Spinal cord (tissue), 10 donors: ENCODE measurements at places on chromosomes 7 and 10.

DNA sequence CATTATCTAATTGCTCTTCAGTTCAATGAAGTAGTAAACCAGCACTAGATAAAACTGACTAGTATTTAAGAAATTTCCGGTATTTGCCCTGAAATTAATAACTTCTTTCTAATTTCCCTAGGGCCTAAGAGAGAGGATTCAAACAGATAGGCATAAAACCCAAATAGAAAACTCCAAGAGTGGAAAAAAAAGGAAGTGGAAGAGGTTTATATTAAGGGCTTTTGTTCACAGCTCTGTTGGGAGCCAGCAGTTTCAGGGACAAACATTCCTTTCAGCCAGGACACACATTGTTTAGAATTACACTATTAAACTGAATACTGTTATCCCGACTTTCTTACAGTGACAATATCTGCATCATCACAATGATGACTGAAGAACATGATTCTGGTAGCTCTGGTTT lies 3.6 kb downstream of the ODAD2 start:
- DNase-seq, result no peak

- no peak for DNase-seq
Measured at GRCh38 chr7:8169171-8169570, 92.8 kb downstream of the ICA1 start.

DNA sequence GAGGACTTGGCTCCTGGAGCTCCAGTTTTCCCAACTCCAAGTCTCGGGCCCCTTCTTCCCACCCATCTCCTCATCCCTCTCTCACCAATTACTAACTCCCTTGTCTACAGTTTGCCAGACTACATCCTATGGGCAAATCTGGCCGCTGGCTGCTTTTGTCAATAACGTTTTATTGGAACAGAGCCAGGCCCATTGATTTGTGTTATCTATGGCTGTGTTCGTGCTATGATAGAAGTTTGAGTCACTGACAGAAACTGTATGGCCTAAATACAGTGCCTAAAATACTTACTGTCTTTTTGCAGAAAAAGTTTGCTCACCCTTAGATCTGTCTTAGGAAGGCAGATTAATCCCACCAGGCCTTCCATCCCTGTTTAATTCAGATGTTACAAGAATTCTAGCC lies 71.3 kb downstream of the PIP4K2A start:
- no peak for DNase-seq

- DNase-seq, result no peak
Measured at GRCh38 chr7:51249187-51249945, 67.2 kb downstream of the COBL start.

DNA sequence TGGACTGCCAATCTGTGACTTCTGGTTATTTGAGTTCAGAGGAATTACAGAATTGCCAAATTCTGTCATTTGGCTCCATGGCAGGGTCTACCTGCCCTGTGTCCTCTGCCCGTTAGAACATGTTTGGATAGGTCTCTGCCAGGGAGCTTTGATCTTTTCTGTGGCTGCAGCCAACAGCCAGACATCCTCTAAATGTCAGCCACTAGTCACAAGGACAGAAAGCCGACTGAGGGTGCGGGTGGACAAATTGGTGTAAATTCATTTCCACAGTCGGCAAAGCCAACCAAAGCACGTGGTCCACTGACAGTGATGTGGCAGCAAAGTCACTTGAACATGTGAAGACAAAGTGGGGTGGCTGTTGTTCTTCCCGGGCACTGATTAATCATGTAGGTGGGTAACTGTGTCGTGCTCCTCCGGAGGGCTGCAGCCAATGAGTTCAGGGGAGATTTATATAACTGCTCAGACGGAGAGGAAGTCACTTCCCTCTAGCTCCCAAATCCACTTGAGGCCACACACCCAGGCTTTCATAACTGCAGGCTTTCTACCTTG lies 26.7 kb upstream of the CAMK1D start:
- no peak for DNase-seq

DNA sequence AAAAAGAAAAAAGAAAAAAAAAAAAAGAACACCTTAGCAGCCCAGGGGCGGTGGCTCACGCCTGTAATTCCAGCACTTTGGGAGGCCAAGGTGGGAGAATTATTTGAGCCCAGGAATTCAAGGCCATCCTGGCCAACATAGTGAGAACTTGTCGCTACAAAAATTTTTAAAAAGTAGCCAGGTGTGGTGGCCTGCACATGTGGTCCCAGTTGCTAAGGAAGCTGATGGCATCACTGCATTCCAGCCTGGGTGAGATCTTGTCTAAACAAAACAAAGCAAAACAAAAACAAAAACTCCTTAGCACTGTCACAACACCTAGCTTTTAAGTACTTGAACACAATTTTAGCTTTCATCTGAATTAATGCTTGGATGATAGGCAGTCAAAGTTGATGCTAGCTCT lies 86.3 kb upstream of the MKLN1 start:
- no peak for DNase-seq

- DNase-seq, result no peak
Measured at GRCh38 chr7:105402221-105403095, 13.7 kb upstream of the SRPK2 start.

DNA sequence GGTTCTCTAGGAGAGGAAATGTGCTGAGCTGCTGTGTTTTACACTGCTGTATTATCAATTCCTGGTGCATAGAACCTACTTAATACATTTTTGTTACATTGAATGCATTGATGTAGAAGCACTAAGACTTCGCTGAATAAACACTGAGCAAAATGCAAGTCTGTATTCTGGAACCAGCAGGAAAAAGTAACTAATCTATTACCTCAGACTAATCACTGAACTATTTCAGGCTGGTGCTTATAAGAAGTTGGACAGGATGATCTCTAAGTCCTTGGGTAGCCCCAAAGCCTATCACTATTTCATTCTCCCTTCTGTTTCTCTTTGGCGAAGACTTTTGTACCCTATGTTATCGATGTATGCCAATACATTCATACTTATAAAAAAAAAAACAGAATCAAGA lies 87.2 kb upstream of the LRRTM3 start:
- DNase-seq, result no peak
